ENCODE measurements at places on chromosomes 5 and 9.

DNA sequence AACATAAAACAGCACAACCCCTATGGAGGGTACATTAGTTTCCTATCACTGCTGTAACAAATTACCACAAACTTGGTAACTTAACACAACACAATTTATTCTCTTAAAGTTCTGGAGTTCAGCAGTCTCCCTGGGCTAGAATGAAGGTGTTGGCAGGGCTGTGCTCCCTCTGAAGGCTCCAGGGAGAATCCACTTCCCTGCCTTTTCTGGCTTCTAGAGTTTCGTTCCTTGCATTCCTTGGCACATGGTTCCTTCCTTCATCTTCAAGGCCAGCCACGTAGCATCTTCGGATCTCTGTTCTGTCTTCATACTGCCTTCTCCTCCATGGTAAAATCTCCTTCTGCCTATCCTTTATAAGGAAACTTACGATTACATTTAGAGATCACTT is 25.0 kb upstream of the GSN start:
- H3K4me3 ChIP-seq, result no peak overlapping the region
- DNase-seq, result no peak
- H3K4me1 ChIP-seq, result no peaks in the 10 kb centered on the region
- no peak overlapping the region for H3K27ac ChIP-seq
- no peaks in the 10 kb centered on the region for H3K27me3 ChIP-seq
- peaks cover 2% of the 10 kb centered on the region for H3K36me3 ChIP-seq

GRCh38 chr9:134662143-134662876 is 20.7 kb downstream of the COL5A1 start:
- H3K27ac ChIP-seq, result no peak overlapping the region
- no peak for DNase-seq
- H3K27me3 ChIP-seq, result peaks cover 2% of the 10 kb centered on the region
- no peaks in the 10 kb centered on the region for H3K36me3 ChIP-seq
- no peaks in the 10 kb centered on the region for H3K4me1 ChIP-seq

DNA sequence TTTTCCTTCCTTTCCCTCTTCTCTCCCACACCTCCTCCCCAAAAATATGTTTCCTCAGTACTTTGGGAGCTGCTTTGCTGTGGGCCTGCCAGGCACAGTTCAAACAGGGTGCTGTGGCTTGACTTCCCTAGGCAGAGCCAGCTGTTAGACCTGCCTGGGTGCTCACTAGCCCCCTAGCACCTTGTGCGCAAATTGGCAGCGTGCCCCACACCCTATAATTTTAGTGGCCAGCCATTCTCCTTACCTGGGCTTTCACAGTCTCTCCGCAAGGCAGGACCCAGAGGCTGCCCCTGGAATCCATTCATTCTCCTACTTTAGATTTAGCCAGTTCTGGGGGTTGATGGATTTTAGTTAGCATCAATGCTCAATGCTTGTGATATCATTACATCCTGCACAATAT is 72.3 kb downstream of the ANGPTL2 start:
- DNase-seq, result no peak
- H3K4me1 ChIP-seq, result peaks cover 16% of the 10 kb centered on the region
- H3K27me3 ChIP-seq, result no peaks in the 10 kb centered on the region
- H3K36me3 ChIP-seq, result no peaks in the 10 kb centered on the region
- H3K4me3 ChIP-seq, result no peak overlapping the region
- H3K27ac ChIP-seq, result no peak overlapping the region

GRCh38 chr9:136563646-136564325 is 17.9 kb upstream of the NOTCH1 start:
- no peaks in the 10 kb centered on the region for H3K36me3 ChIP-seq
- H3K27me3 ChIP-seq, result no peaks in the 10 kb centered on the region
- H3K4me3 ChIP-seq, result no peak overlapping the region
- H3K27ac ChIP-seq, result no peak overlapping the region
